ENCODE measurements at places on chromosomes 1 and 21.

DNA sequence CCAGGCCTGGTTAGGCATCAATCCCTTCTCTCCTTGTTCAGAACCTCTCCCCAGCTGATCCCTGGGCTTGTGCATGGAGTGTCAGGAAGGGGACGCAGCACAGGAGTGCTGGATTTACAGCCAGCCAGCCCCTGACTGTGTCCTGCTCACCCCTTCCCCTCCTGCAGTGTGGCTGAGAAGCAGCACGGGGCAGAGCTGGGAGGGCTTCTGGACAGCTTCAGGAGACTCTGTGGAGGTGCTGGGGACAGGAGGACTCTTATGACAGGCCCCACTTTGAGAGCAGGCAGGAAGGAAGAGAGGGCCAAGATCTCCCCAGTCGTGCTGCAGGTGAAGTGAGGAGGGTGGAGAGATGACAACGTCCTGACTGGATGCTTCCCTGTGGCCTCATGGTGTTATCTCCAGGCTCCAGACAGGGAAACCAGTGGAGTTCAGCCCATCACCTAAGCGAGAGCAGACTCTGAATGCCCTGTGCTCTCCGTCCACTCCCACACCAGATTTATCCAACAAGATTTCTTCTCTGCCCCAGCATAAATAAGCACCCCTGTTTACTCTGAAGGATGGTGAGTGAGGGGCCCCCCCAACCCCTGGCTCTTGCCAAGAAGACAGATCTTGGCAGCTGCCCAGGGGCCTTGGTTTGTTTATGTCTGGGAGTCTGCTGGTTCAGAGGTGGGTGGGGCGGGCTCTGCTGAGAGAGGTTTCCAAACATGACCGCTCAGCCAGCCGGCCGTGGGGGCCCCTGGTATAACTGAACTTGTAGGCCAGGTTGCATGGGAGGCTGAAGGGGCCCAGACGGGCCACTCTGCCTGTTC is 21.3 kb downstream of the TMCC2 start:
- H3K27me3 ChIP-seq: no peaks in the 10 kb centered on the region
- H3K4me3 ChIP-seq: no peak overlapping the region
- no peaks in the 10 kb centered on the region for H3K36me3 ChIP-seq
- H3K4me1 ChIP-seq: peaks cover 5% of the 10 kb centered on the region
- no peak for DNase-seq

DNA sequence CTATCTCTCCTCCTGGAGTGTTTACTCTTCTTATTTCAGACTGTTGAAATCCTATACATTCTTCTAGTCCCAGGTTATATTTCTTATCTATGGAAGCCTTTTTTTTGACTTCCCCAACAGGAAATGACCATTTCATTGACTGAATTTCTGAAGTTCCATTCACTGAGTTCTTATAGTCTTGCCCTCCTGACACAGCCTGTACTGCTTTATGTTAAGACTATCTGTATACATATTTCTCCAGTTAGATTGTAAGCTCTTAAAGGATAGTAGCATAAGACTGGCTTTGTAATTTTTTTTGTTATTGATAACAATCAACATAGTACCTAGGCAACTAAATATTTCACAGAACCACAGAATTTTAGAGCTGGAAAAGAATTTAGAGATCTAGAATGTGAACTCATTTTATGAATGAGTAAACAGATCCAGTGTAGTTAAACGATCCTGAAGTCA is 14.9 kb upstream of the MACF1 start:
- no peak for DNase-seq
- no peaks in the 10 kb centered on the region for H3K27me3 ChIP-seq
- H3K4me3 ChIP-seq: no peak overlapping the region
- H3K36me3 ChIP-seq: no peaks in the 10 kb centered on the region
- no peak overlapping the region for H3K27ac ChIP-seq

DNA sequence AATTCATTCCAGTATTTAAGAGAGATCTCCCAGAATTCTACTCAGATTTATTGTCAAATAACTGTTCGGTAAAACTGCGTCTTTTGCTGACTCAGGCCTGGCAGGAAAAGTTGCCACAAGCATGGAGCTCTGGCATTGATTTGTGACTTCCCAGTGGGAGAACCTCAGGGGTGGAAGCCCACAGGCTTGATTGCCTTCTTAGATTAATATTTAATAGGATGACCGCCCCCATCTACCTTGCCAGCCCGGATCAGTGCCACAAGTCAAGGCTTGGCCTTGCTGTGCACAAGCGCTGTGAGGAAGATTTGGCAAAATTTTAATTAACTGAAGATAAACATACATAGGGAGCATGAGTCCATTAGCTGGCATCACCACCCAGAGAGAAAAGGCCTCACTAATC is 93.5 kb downstream of the LRIG2 start:
- no peak for DNase-seq
- no peak overlapping the region for H3K27ac ChIP-seq
- H3K4me3 ChIP-seq: no peak overlapping the region
- no peaks in the 10 kb centered on the region for H3K36me3 ChIP-seq

DNA sequence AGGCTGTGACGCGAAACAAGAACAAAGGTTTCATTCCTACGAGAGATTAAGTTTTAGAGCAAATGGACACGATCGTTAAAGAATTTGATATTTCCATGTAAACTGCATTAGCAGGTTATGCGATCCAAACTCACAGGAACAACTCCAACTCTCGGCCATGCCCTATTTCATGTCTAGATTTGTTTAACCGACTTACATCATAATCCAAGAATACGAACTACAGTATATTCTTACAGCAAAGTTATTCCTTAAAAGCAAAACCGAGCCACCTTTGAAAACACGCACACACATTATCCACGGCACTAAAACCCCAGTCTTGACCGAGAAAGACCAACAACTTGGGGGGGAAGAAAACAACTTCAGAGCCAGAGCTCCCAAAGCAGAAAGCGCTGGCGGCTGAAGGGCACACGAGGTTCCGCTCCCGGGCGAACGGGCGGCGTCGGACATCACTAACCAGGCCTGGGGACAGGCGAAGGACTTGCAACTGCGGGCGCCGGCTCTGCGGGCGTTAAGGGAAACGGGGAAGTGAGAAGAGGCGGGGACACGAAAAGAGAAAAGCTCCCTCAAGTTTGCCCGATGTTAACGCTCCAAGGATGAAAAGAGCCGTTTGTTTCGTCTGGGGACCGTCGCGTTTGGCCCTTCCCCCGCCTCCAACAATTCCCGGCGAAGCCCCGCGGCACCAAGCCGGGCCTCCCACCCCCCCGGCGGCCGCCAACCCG is 690 bp downstream of the B3GALNT2 start:
- H3K27ac ChIP-seq: no peak overlapping the region
- H3K4me3 ChIP-seq: peak overlapping the region; percentile 75
- peak; percentile 77 for DNase-seq
